Ascending aorta (tissue), 2 donors: ENCODE measurements at places on chromosomes 16 and 17.

GRCh38 chr17:43219001-43219400 is 7.3 kb downstream of the TMEM106A start:
- DNase-seq = peak; percentile 52

DNA sequence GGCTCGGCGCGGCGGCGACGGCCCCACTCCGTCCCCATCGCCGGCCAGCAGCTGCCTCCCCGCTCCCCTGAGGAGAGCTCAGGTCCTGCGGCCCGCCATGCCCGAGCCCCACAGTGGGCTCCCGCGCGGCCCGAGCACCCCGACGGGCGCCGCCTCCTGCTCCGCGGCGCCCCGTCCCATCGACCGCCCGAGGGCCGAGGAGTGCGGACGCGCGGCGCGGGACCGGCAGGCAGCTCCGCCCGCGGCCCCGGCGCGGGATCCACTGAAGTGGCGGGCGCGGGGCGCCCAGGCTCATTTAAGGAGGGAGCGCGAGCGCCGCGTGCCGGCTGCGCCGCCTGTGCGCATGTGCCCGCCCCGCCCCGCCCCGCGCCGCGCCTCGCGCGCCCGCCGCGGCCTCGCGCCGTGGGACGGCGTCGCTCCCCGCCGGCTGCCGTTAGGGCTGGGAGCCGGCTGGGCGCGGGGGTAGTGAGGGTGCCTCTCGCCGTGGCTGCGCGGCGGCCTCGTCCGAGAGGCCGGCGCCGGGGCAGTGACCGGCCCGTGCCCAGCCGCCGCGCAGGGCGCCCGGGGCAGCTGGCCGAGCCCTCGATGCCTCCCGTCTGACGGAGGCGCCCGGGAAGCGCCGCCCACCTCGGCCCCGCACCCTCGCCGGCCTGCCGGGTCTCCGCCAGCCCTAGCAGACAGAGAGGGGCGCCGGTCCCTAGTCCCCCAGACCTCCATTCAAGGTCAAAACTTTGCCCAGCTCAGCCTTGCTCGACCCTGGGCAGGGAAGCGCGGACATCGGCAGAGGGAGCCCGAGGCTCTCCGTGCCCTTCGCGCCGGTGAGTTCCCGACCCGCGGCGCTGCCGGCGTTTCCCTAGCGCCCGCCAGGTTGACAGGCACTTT is at the start of gene NETO2:
Gene NETO2, minus strand, starts transcription at position 269 of the 882 bp plus-strand sequence. CDS start 333 bp downstream, outside the sequence.
- DNase-seq = peak; percentile 64

- DNase-seq = no peak
Observed at GRCh38 chr16:13926464-13926863, 6.5 kb downstream of the ERCC4 start.

DNA sequence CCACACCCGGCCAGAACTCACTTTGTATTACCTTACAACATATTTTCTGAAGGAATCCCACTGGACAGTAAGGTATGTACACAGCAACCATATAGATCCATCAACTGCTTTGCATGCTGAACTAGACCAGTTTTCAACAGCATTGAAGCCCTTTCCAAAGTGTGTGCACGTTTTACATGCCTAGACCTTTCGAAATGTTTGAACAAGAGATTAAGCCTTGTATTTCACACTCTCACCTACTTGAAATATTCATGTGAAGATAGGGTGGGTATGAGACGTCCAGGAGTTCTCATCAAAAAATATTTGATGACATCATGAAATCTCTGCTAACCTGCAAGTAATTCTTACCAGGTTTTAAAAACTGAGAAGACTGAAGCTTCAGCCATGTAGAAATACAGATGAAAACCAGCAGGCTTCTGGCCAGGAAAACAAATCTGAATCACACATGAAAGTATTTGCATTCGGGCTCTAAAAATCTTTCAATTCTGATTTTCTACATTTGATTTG is 387.0 kb upstream of the PSMD7 start:
- DNase-seq = no peak

GRCh38 chr16:65426484-65426883 is 304.6 kb upstream of the CDH11 start:
- no peak for DNase-seq

- peak; percentile 96 for DNase-seq
Observed at GRCh38 chr17:38748149-38748891, at the start of gene PCGF2. TSS of gene PCGF2 (minus strand) at chr17:38748336. CDS start at chr17:38740402, 7,934 bp downstream.

DNA sequence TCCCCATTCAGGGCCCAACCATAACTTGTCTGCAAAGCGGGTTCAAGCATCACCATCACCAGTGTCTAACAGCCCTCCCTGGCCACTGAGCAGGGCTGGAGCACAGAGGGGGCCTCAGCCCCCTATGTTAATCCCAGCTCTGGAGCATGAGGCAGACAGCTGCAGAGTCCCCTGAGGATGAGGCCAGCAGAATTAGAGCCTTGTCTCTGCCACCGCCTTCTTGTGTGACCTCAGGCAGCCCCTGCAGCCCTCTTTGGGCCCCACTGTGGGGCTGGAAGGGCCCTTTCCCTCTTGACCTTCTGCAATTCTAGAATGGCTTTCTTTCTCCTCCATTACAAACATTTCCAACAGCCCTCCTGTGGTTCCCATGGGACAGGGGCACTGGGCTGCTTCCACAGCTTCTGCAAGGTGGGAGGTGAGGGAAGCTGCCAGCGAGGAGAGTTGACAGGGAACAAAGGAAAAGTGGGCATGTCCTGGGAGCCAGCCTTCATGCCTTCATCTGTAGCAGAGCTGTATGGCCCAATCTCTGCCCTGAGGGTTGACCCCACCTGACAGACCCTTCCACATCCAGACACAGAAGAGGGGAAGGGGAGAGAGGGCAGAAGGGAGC is 65.7 kb downstream of the TMEM132E start:
- no peak for DNase-seq

DNA sequence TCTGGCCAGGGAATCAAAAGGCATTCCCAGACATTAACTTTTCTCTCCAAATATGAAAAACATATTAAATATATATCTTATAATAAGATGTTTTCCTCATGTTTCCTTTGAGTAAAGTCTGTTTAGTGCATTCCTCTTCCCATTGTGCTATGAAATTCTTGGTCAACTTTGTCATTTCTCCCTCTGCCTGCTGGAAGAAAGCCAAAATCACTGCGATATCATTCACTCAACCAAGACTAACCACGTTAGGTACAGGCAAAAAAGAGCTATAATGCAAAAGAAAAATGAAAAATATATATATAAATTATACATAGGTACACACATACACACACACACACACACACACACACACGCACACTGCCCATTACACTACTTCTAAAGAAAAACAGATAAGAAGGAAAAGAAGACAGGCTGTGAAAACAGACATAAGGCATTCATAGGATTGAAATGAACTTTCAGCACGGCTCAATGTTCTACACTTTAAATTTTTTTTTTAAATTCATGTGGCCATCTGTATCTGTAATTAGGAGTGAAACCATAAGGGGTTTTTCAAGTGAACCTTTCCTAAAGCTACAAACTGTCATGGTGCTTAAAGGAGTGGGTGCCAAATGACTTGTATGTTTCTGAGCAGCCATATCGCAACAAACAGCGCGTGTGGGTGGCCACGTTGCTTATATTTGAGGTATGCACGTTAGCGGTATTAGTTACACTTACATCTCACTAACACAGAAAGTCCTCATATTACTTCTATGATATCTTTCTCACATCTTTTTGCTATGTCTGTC is 71.6 kb upstream of the PSMD7 start:
- no peak for DNase-seq

DNA sequence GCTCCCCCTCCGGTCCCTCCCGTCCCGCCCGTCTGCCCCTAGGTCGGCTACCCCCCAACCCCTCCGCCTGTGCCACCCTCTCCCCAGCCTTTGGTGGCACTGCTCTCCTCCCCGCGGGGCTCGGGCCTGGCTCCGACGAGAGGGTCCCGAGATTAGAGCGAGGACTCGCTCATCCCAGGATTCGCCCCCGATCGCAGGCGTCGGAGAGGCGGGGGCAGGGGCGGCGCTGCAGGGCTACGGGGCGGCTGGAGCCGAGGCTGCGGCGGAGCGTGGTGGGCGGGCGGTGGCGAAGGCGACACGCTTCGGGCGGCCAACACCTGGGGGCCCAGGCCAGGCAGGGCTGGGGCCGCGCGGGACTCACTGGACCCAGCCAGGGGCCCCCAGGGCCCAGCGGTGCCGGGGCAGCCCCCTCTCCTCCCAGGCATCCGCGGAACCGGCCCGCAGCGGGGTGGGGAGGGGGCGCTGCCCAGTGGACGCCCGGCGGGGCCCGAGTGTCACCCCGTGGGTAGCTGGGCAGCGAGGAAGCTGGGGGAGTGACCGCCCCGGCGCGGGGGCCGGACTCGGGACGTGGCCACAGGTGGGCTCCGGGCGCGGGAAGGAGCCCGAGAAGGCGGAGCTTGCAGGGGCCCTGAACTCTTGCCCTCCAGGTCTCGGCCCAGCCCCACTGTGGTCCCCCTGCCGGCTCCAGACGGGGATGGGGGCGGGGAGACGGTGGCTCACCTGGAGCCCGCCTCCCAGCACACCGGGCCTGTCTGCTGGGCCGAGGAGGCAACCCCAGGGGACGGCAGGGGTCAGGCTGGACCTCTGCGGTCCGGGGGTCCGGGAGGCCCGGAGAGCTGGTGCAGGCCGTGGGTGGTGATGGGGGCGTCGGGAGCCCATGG is 1.5 kb downstream of the MGAT5B start:
- DNase-seq = no peak

- peak; percentile 55 for DNase-seq
Observed at GRCh38 chr17:73342050-73342522, 30.3 kb upstream of the CDC42EP4 start.

DNA sequence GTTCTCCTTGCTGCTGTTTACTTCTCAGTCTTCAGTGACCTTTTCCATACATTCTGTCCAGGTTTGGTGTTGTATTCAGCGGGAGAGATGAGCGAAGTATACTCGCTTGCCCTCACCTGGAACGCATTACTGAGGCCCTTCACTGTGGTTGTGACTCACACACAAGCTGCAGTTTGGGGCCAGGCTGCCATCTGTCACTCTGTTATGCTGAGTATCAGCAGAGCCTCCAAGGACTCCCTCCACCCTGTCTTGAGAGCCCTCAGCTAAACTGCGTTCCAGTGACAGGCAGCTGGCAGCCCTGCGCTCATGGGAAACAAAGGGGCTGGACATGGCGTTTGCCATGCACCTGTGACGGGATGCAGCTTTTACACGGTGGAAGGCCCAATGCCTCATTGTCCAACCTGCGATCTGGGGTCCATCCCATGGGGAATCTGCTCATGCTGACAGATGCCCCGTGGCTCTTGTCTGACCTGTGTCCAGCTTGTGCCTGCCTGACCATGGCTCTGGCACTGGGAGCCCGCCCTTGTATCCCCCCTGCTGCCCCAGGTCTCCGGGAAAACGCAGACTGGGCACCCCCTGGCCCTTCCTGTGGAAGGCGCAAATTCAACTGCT is 6.5 kb upstream of the ZNF778 start:
- no peak for DNase-seq

GRCh38 chr16:61891460-61891859 is 144.8 kb downstream of the CDH8 start:
- no peak for DNase-seq

- no peak for DNase-seq
Observed at GRCh38 chr16:84438971-84439696, 65.3 kb downstream of the MEAK7 start.

- DNase-seq = no peak
Observed at GRCh38 chr16:85986931-85987749, 88.2 kb downstream of the IRF8 start.

DNA sequence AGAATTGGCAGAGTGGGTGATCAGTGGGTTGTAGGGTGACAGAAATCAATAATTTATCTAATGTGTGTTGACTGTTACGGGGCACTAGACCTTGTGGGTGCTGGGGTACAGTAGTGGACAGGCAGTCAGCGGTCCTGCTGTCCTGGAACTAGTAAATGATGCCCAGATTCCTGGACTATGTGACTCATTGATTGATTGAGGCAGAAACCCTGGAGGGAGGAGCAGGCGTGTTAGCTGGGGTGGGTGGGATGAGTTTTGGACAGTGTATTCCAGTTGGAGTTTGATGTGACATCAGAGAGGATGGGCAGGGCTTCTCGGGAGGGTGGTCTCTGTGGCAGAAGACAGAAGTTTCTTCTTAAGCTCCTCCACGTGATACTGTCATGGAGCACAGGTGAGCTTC is 24.4 kb downstream of the PRMT7 start:
- no peak for DNase-seq

DNA sequence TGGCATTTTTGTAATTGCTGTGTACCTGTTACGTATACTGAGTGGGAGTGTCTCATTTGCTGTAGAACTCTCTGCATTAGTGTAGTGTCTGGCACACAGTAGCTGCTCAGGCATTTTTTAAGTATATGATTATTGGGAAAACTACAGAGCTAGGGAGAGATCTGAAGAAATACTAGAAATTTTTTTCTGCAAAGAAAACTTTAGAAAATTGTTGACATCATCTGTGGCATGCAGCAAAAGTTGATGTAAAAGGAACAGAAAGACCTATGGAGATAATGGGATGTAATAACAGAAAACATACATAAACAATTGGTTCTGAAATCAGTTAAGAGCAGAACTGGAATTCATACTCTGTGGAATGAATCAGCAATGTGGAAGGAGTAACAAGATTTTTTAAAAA is 11.6 kb downstream of the CLTC start:
- no peak for DNase-seq

DNA sequence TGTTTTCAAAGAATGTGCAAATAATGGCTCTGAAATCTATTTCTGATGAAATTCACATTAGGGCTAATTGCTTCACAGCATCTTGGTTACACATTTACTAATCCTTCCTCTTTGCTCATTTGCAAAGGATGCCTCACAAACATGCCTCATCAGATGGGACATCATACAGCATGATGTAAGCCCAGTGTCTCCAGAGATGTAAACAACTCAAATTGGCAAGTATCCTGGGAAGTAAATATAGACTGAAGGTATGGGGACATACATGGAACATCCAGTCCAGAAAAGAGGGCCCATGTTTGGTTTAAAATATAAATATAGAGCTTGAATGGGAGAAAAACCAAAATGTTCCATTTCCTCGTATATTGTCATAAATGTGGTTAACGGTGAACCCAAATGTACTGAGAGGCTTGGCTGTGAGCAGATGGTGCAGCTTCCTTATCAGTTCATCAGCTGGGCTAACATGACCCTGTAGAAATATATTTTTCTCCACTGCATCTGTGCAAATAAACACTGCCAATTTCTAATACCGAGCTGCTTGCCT is 142.9 kb upstream of the NUDT7 start:
- DNase-seq = no peak

- no peak for DNase-seq
Observed at GRCh38 chr16:68116256-68116867, 31.2 kb downstream of the NFATC3 start.

GRCh38 chr16:78906135-78906534 is 694.4 kb downstream of the MAF start:
- DNase-seq = no peak

DNA sequence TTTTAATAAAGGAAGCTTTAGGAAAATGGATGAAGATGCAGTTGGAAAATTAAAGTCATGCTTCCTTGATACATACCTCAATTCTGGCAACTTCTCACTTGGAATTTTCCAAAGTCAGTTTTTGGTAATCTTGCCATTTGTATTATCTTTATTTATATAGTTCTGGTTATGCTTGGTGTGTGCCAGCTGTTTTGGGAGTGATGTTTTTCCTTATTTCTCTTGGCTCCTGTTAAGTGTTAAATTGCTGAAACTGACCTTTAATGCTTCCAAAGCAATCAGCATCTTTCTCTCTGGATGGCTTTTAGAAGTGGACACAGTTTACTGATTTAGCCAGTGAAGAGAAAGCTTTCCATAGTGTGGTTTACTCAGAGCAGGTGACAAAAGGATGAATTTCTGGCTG is 70.1 kb upstream of the HAS3 start:
- no peak for DNase-seq
